ENCODE measurements at places on chromosomes 7 and 10.

- DNase-seq: no peak
These were observed 44.2 kb downstream of the ADCYAP1R1 start for GRCh38 chr7:31096198-31096876.

GRCh38 chr7:55983537-55983936, 19.2 kb downstream of the NIPSNAP2 start:
- DNase-seq: no peak

- peak; percentile 53 for DNase-seq
These were observed 126.5 kb downstream of the GFRA1 start for GRCh38 chr10:116146372-116147140.

DNA sequence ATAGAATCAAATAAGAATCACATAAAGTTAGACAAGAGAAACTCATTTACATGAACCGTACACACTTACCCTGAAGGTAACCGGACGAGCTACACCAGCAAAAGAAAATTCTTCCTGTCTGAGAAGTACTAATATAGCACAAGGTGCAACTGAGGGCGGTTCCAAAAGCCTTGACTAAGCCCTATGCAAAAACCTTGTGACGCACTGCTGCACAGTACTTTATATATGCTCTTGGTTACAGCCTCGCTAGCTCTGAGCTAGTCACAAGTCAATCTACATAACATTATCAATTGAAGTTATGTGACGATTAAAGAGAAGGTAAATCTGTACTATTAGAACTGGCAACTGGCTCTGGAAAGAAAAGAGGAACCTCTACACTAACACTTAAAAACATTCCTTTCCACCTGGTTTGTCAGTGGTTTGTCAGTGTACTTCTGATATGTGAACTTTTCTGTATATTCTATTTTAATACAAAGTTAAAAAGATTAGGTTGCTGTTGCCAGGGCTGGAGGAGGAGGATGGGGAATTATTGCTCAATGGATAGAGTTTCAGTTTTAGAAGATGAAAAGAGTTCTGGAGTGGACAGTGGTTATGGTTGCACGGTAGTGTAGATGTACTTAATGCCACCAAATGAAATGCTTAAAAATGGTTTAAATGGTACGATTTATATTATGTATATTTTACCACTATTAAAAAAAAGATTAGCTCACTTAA, 21.6 kb downstream of the NT5C3A start:
- peak; percentile 80 for DNase-seq

GRCh38 chr7:81882086-81882485, 112.2 kb upstream of the HGF start:
- DNase-seq: no peak

DNA sequence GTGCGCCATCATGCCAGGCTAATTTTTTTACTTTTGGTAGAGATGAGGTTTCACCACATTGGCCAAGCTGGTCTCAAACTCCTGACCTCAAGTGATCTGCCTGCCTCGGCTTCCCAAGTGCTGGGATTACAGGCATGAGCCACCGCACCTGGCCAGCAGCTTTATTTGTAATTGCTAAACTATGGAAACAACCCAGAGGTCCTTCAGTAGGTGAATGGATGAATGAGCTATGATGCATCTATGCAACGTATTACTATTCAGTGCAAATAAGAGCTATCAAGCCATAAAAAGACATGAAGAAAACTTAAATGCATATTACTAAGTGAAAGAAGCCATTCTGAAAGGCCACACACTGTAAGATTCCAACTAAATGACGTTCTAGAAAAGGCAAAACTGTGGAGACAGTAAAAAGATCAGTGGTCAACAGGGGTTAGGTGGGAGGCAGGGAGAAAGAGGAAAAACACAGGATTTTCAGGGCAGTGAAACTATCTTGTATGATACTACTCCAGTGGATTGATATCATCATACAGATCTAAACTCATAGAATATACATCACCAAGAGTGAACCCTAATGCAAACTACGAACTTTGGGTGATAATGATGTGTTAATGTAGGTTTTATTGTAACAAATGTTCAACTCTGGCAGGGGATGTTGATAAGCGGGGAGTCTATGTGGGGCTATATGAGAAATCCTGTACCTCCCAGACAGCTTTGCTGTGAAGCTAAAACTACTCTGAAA, 66.7 kb downstream of the PRTFDC1 start:
- DNase-seq: no peak

DNA sequence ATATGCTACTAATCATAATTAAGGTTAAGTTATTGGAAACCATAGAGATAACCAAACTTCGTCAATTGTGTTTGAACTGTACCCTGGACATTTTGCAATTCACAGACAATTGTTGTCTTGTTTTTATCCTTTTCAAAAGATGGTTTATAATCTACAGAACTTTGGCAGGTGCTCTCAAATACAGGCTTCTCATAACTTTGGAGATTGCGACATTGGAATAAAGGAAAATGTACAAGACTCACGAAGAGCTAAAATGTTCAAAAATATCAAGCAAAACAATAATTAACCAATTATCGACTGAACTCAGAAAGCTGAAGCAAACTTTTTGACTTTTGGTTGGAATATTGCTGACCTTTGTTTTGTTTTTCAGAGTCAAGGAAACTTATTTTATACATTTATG, 88.4 kb upstream of the GPR22 start:
- no peak for DNase-seq

GRCh38 chr10:18421726-18422293, 229.6 kb downstream of the NSUN6 start:
- no peak for DNase-seq

DNA sequence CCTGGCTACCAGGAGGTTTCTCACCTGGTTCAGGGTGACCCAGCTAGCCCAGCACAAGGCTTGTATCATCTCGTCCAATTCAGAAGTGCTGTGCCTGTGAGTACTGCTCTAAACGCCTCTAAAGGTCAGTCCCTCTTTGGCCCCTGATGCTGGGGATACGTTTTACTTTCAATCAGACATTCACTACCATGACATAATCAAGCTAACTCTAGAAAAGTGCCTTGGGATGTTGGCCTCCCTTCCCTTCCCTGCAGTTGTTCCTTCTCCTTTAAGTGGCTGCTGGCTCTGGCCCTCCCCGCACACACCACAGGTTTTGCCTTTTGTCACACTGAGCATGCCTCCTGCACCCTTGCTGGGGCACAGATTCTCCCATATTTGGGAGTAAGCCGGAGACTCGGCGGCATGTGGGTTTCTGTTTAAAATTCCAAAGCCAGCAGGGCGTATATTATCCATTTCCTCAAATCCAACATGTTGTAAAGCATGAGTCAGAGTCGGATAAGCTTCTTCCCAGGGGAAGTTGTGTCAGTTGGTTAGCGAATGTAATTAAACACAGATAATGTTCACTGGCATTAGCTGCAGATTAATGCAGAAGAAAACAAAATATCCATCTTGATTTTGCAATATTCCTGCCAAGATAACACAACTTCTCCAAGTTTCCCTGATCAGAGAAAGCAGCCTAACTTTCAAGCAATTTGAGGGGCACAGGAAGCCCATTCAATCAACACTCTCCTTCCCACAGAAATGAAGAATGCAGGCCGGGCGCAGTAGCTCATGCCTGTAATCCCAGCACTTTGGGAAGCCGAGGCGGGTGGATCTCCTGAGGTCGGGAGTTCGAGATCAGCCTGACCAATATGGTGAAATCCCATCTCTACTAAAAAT, 31.8 kb upstream of the VCL start:
- DNase-seq: peak; percentile 100

DNA sequence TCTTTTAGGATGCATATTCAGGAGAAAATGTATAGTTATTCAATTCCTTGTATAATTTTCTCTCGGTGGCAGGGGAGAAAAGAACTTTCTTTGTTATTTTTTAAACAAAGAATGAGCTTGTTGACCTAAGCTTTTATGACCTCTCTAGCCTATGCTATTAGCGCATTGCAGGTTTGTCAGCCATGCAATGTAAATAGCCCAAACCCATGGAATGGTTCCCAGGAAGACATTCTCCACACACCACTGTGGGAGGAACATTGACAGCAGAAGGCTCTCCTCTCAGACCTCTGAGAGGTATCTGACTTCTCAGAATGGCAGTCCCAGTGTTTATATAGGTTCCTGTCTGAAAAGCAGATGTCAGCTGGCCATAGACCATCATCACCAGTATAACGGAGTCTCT, 19.6 kb upstream of the AGBL3 start:
- peak; percentile 66 for DNase-seq

DNA sequence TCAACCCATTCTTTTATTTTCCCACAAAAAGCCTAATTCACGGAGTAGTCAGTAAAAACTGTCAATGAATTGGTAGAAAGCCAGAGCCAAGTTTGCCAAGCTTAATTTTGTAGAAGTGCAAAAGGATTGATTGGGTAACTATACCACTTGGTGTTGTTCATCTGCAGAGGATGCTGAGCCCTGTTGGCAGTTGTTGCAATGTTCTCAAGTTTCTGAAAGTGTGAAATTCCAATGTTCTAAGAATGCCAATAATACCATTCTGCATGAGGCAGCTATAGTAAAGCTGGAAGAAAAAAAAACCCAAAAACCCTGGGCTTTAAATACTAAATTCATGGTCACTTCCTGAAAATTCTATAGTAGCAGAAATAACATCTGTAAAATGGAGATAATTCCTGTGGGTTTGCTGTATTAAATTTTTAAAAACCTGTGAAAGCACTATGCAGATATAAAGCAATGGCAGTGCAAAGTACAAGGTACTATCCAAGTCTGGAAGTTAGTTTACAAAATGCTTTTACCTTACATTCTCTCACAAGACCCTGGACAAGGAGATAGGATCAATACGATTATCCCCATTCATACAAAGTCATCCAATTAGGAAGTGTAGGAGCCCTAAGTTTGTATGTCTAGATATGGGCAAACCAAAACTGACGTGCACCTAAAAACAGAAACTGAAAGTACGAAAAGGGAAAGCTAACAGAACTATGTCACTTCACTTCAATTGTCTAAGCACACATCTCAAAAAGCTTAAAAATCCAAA, 6.0 kb upstream of the PON1 start:
- peak; percentile 40 for DNase-seq

GRCh38 chr7:129210256-129210988, 14.4 kb upstream of the AHCYL2 start:
- no peak for DNase-seq

DNA sequence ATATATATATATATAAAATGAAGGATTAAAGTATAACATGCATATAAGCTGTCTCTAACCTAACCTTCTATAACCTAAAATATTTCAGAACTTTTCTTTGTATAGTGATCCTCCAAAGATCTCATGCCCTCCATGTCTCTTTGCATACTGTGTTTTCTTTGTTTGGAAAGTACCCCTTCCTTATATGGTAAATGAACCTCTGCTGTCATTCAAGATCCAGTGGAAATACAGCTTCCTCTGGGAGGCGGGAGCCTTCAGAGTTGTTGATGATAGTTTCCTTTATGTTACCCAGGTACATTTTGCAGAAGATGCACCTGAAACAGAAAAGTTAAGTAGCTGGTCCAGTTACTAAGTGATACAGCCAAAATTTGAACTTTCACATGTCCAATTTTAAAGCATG, 233.3 kb upstream of the FOXP2 start:
- DNase-seq: no peak

DNA sequence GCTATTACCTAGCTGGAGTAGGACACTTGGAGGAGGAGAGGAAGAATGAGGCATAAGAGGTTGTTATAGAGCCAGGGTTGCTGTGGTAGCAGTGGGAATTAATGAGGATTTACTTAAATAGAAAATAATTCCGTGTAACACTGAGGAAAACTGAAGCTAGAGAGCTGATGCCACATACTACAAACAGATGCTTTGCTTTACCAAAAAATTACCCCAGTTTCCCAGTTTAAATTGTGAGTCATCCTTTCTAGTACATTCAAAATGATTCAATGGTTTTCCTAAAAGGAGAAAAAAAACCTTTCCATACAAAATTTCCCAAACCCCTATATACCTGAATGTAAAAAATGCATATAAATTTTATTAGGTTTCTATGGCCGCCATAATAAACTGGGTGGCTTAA, 58.3 kb downstream of the ZNF518A start:
- no peak for DNase-seq

GRCh38 chr10:56142092-56142728, 218.8 kb downstream of the ZWINT start:
- no peak for DNase-seq

DNA sequence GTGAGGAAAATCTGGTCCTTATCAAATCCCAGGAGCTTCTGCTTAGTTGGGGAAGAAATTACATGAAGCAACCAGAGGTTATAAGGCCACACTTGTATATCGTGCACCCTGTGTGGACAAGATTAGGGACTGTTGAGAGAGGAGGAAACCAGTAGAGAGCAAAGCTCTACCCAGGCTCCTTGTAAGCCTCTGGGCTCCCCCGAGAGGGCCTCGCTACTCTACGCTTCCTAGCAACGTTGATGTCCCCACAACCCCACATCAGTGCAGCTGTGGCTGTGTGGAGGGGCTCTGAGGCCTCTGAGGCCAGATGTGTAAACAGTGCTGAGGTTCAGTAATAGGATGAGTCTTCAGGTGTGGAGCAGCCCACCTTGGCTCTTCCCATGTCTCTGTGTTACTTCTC, 16.0 kb downstream of the HIF1AN start:
- DNase-seq: no peak

GRCh38 chr10:2251631-2252030, 514.3 kb upstream of the ADARB2 start:
- peak; percentile 7 for DNase-seq
